ENCODE measurements at places on chromosomes 5 and 9.

GRCh38 chr5:139523635-139524445 is 37.3 kb upstream of the UBE2D2 start:
- DNase-seq, result no peak

DNA sequence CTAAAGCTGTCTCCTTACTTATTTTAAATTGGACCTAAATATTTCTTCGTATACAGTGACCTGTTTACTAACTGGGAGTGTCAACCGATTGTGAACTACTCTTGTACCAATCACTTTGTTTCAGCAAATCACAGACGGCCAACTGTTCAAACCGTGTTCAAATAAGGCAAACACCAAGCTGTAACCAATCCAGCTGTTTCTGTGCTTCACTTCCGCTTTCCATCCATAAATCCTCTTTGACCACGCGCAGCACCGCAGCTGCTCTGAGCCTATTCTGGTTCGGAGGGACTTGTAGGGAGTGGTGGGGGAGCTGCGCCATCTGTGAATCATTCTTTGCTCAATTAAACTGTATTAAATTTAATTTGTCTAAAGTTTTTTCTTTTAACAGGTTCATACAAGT is 4.8 kb upstream of the FAM240B start:
- DNase-seq, result no peak

DNA sequence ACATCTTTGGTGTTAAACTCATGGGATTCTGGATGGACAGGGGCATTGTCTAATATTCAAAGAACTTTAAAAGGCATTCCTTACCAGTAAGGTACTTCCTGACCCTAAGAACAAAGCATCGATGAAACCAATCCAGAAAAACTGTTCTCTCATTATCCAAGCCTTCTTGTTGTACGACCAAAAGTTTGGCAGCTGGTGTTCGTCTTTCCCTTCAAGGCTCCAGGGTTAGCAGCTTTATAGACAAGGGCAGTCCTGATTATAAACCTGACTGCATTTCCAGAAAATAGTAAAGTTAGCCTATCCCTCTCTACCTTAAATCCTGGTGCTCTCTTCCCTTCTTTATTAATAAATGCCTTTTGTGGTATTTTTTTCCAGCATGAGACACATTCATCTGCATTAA is 149.4 kb upstream of the MRPS30 start:
- DNase-seq, result no peak

- no peak for DNase-seq
Measured at GRCh38 chr9:35731415-35732184, 395 bp downstream of the TLN1 start.

DNA sequence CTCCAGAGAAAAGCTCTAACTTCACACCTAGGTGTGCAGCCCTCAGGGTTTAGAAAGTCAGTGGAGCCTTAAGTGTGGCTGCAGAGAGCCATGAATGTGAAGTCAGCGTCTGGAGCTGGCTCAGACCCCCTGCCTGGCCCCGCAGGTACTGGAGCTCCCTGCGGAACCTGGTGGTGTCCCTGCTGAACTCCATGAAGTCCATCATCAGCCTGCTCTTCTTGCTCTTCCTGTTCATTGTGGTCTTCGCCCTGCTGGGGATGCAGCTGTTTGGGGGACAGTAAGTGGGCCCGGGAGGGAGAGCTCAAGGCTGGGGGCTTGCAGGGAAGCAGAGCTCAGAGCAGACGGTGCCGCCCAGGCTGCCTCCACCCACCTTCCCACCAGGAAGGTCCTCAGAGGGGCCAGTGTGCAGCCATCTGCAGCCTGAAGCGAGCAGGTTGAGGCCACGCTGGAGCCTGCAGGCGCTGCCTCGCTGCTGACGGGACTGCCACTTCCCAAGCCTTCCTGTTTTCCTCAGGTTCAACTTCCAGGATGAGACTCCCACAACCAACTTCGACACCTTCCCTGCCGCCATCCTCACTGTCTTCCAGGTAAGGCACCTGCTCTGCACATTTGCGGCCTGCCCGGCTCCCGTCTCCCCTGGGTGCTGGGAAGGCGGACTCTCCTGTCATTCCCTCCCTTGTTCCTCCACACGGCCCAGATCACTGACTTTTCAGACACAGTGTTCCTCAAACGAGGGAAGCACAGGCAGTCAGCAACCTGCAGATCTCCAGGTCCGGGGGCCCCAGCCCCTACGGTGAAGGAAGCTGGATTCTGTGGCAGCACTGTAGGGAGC is 108.9 kb downstream of the CACNA1B start:
- no peak for DNase-seq

- no peak for DNase-seq
Measured at GRCh38 chr9:113910036-113910639, 34.0 kb downstream of the ZNF618 start.

DNA sequence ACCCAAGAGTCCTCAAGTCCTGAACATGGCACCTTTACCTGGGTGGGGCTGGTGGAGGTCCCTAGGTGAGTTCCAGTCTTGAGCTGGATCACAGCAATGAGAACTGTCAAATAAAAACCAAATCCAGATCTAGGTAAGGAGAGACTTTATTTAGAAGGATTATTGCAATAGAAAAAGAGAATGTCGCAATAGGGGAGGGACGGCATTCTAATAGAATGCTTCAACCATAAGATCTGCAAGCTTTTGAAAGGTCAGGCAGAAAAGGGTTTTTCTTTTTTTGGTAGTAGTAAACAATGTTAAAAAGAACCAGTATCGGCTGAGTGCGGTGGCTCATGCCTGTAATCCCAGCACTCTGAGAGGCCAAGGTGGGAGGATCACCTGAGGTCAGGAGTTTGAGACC is 5.2 kb upstream of the GCNT1 start:
- no peak for DNase-seq

GRCh38 chr9:8030095-8030494 is 230.5 kb upstream of the DMAC1 start:
- no peak for DNase-seq

DNA sequence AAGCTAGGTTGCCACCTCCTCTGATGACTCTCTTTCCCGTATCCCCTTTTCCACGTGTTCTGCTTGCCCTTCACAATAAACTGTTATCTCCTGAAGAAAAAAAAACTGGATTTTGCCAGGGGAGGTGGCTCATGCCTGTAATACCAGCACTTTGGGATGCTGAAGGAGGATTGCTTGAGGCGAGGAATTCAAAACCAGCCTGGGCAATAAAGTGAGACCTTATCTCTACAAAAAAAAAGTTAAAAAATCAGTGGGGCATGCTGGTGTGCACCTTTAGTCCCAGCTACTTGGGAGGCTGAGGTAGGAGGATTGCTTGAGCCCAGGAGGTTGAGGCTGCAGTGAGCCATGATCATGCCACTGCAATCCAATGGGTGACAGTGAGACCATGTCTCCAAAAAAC is 81.7 kb upstream of the IL6ST start:
- no peak for DNase-seq

DNA sequence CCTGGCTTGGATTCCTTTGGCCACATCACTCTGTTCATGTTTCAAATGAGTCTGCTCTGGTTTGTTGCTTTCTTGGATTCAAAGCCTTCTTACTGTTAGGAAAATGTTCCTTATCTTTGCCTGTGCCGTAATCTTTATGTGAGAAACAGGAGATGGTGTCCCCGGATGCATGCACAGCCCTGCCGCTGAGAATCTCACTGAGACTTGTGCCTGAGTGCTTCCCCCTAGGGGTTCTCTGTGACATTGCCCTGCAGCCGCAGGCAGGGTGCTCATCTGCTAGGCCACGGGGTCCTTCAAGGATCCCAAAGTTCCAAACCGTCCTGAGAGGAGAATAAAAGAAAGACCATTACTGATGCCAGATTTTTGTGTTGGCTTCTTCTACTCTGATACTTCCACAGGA is 81.4 kb upstream of the ANKRD55 start:
- DNase-seq, result no peak

- DNase-seq, result peak; percentile 38
Measured at GRCh38 chr9:134025606-134026541, 593 bp downstream of the BRD3OS start.

DNA sequence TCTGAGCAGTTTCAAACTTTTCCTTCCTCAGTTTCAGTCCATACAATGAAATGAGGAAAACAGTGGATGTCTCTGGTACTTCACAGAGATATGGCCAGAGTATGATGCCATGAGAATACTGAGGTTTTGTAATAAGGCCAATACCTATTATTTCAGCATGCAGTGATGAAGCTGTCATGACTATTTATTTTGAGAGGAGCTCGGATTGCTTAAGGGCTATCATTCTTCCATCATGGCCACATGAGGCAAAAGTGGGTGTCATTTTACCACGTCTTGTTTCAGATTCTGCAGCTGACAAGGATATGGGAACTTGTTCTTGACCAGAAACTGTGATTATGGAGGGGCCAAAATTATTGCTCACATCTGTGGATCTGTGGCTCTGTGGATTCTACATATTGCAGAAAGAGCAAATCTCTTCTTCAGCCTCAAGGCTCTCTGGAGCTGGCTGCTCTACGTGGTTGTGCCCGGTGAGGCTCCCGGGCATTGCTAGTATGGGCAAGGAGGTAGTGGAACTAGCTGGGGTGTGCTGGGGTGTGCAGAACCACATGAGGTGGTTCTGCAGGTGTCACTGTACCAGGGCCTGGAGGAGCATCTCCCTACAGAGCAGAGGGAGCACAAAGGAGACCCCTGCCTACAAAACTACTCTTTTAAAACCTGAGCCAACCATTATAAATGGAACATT is 180.3 kb downstream of the SEMA6A start:
- DNase-seq, result no peak

GRCh38 chr9:130982636-130983358 is 26.2 kb upstream of the LAMC3 start:
- no peak for DNase-seq

DNA sequence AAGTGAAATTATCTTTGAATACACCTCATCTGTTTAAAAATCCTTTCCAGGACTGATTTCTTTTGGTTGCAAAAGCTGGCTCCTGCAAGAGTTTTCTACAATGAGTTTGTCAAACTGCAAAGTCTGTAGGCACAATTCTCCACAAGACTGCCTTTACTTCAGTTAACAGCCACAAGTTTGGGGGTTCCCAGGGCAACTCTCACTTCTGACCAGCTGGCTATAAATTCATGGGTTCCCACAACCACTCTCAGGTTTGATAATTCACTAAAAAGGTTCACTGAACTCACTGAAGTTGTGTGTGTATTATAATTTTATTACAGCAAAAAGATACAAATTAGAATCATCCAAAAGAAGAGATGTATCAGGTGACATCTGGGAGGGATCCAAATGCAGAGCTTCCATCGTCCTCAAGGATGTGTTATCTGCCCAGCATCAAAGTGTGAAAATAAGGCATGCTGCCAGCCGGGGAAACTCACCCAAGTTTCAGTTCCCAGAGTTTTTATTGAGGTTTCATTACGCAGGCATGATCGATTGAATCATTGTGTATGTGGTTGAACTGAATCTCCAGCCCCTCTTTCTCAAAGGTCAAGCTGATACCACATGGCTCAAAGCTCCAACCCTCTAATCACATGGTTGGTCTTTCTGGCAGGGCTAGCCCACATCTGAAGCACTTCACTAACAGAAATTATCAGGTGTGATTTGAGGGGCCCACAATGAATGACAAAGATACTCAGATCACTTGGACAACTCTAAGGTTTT is 19.0 kb upstream of the PSIP1 start:
- DNase-seq, result no peak

GRCh38 chr5:127019928-127020327 is 10.4 kb downstream of the MARCHF3 start:
- no peak for DNase-seq

DNA sequence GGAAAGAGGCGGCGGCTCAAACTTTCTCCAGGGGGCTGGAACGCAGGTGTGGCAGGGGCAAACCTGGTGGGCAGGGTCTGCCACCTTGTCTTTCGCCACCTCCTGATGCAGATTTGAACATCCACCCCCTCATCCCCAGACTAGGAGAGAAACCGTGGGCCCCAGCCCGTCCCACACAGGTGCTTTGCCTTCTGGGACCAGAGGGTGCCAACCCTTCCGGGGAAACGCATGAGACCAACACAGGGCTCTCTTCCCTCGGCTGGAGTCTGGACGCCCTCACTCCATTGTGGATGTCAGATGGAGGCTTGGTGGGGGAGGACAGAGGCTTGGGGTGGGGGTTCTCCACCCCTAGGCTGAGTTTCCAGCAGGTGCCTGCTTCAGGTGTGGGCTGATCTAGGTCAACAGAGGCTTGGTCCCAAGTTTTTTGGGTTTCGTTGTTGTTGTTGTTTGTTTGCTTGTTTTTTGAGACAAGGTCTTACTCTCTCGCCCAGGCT is 9.5 kb downstream of the C9orf50 start:
- DNase-seq, result no peak

GRCh38 chr5:154817815-154818214 is 32.6 kb downstream of the FAXDC2 start:
- DNase-seq, result no peak

DNA sequence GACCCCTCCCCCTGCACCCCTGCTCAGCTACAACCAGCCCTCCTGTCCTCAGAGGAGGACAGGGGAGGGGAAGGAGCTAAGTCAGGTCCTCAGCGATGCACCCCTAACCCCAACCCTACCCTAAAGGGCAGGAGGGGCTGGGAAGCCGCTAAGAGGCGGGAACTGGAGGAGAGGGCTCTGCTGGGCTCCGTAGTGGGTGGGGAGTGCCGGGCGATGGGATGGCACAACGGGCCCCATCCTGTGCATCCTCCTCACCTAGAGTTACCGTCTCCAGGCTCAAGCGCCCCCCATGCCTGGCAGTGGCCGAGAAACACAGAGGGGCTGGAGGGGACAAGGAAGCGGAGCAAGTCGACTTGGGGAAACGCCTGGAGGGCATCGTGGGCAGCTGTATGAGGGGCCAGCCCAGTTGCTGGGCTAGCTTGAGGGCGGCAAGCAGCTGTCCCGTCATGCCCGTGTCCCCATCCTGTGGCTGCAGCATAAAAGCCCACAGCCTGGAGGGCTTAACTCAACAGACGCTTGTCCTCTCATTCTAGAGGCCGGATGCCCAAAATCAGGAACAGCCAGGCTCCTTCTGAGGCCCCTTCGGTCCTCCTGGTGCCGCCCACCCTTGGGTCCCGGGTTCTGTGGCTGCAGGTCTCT is 23.0 kb upstream of the UBAC1 start:
- no peak for DNase-seq

DNA sequence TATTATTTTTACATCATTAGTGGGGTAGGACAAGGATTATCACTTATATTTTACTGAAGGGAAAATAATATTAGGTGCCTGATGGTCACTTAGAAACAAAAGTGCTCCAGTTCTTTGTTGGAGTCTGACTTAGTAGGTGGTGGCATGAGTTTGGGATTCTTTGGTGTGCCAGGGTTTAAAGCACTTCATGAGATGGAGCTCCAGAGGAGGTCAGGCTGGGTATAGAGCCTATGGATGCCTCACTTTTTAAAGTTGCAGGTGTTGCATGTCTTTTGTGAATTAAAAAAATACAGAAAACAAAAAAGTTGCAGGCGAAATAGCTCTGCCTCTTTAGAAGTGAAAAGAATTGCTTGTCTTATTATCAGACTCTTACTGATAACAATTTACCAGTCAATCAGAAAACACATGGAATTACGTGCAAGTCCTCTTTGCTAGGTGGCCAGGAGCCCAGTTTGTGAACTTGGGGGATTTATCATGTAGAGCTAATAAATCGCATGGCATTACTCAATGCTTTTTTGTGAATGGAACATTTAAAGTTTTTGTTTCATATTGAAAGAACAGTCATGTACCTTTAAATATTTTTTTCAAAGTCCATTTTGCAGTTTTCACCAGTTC is 1.6 kb downstream of the ITK start:
- no peak for DNase-seq

GRCh38 chr9:132609184-132609583 is 26.8 kb downstream of the BARHL1 start:
- DNase-seq, result no peak

GRCh38 chr5:57348376-57349140 is 134.1 kb downstream of the ACTBL2 start:
- no peak for DNase-seq
